NK-92 treated with Interleukin-12 subunit alpha and Interleukin-12 subunit beta, amount 100 ng/mL, for 24 hours (cell line): ENCODE measurements at places on chromosomes 7 and 10.

GRCh38 chr7:128160296-128160695, 80.8 kb upstream of the LEP start:
- no peak for DNase-seq

GRCh38 chr7:73431041-73431835, 2.3 kb upstream of the FZD9 start:
- DNase-seq = no peak

- no peak for DNase-seq
These were observed 402.2 kb downstream of the SFMBT2 start for GRCh38 chr10:7008645-7009044.

- no peak for DNase-seq
These were observed 115.1 kb downstream of the AGMO start for GRCh38 chr7:15446722-15447121.

GRCh38 chr7:159317294-159317693, 172.6 kb upstream of the VIPR2 start:
- DNase-seq = no peak

- DNase-seq = no peak
These were observed 12.6 kb upstream of the NPFFR1 start for GRCh38 chr10:70296406-70296899.

DNA sequence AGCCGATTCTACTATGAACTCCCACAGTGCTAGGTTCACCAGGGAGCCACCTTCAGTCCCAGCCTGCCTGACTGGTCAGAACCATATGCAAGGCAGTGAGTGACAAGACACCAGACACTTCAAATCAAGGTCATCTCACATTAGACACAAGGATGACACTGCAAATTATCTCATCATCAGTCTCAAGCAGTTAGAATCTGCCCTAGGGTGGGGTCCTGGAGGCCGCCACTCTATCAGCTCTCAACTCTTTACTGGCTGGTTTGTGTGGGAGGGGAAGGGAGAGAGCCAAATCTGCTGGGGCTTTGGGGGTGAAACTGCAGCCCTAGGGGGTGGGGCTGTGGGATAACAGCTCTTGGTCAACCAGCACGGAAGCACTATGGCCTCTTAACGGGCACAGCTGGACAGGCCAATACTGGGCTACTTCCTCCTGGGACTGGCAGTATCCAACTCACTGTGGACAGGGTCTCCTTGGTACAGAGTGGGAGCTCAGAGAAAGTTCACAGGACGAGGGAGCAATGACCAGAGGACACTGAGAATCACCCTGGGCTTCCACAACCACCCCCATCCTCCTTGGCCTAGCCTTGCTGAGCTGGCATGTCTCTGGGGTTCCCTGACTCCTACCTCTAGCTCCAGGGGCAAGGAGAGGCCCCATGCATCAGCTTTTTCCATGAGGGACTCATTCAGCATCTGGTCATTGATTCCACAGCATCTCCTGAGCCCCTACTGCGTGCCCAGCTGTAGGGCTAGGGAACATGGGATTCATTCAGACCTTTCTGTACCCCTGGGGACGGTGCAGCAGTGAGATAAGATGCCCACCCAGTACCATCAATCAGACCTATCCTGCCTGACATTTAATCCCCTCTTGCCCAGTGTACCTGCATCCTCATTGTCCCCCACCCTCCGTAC, 5.4 kb downstream of the GPRIN2 start:
- no peak for DNase-seq

DNA sequence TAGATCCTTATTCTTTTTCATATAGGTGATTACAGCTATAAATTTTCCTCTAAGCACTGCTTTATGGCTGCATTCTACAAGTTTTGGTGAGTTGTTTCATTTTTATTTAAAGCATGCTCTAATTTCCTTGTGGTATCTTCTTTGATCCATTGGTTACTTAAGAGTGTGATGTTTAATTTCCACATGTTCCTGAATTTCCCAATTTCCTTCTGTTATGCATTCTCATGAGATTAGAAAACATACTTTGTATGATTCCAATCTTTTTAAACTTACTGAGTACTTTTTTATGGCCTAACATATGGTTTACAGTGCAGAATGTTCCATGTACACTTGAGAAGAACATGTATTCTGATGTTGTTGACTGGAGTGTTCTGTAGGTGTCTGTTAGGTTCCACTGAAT, 53.4 kb downstream of the MYL10 start:
- no peak for DNase-seq

- no peak for DNase-seq
These were observed 35.0 kb downstream of the VIPR2 start for GRCh38 chr7:159109653-159110035.

DNA sequence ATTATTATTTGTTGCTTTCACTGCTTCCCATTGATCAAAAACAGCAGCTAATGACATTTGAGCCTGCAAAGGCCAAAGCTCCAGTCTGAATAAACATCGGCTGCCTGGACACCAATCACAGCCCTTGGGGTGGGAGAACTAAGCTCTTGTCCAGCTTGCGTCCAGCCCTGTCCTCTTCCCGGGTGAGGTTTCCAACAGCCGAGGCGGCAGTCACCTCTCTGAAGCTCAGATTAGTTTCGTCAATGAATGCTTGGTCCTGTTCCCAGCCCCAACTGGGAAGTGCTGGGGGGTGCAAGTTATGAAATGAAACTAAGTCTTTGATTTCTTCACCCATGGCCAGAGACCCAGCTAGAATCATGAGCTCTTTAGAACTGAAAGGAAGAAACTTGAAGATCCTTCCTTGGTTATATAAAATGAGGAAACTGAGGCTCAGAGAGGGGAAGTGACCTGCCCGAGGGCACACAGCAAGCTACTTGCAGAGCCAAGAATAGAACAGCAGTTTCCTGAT, 114.0 kb upstream of the TCF7L2 start:
- no peak for DNase-seq

GRCh38 chr10:43754569-43755260, 106.0 kb upstream of the ZNF32 start:
- no peak for DNase-seq

DNA sequence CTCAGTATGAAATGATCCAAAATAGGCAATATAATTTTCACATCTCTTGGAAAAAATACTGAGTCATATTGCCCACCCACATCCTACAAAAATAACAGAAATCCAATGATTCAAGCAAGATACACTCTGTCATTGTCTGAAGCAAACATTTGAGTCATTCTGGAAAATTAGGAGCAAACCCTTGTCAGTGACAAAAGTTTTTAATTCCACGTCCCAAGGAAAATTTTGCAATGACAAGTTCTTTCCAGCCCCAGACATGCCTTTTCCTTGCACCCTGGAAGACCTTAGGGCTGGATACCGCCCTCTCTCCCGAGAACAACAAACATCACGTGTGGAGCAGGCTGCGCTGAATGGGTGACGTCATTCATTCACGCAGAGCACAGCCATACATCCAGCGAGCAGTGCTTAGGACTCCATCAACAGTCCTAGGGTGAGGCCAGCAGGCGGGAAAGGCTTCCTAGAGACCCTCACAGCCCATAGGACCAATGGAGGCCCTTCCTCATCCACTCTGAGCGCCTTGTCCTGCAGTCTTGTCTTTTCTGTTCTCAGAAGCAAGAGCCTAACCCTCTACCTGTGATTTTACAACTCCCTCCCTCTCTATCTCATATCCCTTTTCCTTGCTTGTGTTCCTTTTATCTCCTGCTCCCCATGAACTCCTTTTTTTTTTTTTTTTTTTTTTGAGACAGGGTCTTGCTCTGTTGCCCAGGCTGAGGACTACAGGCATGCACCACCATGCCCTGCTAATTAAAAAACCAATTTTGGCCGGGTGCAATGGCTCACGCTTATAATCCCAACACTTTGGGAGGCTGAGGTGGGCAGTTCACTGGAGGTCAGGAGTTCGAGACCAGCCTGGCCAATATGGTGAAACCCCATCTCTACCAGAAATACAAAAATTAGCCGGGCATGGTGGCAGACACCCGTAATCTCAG, 23.5 kb upstream of the KDM7A start:
- no peak for DNase-seq

GRCh38 chr10:109880886-109881768, 42.2 kb downstream of the XPNPEP1 start:
- DNase-seq = no peak

DNA sequence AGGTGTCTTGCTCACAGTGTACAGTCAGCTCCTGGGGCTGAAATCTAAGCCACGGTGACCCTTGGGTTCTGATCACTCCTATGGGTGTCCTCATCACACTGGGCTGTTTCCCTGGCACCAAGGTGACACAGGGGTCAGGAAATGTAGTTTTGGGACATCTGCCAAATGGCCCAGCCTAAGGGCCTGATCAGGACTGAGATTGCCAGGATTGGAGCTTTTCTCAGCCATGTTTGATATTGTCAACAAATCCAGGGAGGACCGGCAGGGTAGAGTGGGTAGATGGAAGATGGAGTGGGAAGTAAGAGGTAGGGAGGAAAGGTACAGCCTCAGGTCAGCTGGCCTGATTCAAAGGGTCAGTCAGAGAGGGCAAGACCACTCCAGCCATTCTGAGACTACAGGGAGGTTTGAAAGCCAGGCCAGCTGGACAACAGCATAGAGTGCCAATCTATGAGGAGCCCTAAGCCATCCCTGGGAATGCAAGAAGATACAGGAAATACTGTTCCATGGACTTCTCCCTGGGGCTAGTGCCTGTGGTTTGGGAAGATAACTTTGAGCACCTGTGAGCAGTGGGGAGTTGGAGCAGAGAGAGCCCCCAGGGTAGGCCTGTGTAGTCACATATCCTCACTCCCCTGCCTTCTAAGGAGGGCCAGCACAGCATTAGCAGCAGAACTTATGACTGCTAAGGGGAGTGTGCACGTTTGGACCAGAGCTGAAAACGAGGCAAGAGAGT, 377.3 kb upstream of the ZMIZ1 start:
- no peak for DNase-seq

GRCh38 chr7:44259547-44260457, 59.0 kb downstream of the YKT6 start:
- no peak for DNase-seq

DNA sequence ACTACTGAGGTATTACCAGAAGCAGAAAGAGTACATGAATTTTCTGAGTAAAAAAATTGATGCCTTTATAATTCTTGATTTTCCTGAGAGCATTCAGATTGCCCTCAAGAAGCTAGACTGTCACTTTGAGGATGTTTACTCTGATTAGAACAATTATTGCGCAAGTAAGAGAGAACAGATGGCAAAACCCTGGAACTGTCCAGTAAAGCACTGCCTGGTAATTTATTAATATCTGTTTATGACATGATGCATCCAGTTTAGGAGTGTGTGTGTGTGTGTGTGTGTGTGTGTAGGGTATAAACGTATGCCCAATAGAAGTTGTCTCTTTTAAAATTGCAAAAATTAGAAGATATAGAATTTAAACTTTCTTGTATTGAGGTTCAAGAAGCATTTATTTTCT, 379.7 kb downstream of the PHTF2 start:
- DNase-seq = no peak

GRCh38 chr7:95155965-95156364, 168.4 kb downstream of the PON1 start:
- no peak for DNase-seq

GRCh38 chr10:100183481-100183880, 2.3 kb downstream of the ERLIN1 start:
- no peak for DNase-seq

GRCh38 chr10:32629910-32630309, 184.0 kb downstream of the CCDC7 start:
- no peak for DNase-seq
